8988T (cell line): ENCODE measurements at places on chromosomes 7 and 10.

- no peak for DNase-seq
These were observed 309.4 kb downstream of the RPS24 start for GRCh38 chr10:78342827-78343653.

- DNase-seq, result no peak
These were observed 4.2 kb downstream of the OSBPL3 start for GRCh38 chr7:24975644-24976260.

DNA sequence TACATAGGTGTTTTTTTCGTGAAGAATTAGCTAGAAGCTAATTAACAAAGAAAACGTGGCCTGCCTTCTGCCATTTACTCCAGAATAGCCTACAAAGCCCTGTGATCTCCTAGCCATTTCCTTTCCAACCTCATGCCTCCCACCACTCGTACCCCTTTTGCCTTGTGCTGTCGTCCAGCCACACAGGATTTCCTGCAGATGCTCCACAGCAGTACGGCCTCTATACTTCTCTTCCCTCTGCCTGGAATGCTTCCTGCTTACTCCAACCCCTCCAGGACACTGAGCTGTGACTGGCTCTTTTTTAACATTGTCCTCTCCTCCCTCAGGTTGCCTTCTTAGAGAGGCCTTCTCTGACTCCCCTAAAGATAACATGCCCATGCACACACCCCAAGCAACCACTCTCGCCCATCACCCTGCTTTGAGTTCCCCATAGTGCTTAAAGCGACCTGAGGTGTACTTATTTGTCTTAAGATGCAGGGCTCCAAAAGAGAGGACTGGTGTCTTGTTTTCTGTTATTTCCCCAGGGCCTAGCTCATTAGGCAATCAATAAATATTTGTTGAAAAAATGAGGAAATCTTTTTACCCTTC, 32.7 kb downstream of the STK17A start:
- no peak for DNase-seq

GRCh38 chr10:27258838-27259812, 18.5 kb upstream of the ACBD5 start:
- no peak for DNase-seq

- no peak for DNase-seq
These were observed 58.9 kb downstream of the HIBADH start for GRCh38 chr7:27603813-27604212.
